AG09309 (cell line): ENCODE measurements at places on chromosomes 5 and 9.

GRCh38 chr5:126373375-126374108 lies 49.7 kb upstream of the GRAMD2B start:
- DNase-seq: no peak

- DNase-seq: no peak
These were observed 31.8 kb downstream of the PTGES start for GRCh38 chr9:129720865-129721545.

DNA sequence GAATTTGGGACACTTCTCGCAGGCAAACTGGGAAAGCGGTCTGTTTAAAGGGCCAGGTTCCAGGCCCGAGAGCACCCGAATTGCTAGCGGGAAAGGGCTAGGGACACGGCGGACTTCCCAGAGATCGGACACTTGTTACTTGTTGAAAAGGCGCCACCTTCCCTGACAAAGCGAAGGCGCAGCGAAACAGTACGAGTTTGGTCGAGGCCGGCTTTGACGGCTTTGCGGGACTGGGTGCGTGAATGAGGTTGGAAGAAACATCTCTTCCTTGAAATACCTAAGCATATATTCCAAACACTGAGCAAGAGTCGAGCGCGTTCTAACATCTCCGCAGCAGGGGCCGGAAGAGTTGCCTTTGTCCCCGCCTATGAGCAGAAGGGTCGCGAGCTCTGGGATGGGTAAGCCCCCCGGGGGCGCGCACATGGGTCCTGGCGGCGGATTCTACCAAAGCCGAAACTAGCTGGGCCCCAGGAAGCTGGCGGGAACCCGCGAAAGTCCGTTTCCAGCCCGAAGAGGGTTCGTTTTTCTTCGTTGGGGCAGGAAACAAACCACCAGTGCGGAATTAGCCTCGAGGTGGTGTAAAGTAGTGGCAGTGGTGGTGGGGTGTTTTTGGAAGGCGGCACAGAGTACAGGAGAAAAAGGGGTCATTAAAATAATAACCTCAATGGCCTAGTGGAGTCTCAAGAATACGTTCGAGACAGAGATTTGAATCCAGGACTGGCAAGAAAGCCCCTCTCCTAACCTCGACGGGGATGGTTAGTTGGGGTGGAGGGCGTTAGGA lies 1.5 kb downstream of the GDNF start:
- no peak for DNase-seq

DNA sequence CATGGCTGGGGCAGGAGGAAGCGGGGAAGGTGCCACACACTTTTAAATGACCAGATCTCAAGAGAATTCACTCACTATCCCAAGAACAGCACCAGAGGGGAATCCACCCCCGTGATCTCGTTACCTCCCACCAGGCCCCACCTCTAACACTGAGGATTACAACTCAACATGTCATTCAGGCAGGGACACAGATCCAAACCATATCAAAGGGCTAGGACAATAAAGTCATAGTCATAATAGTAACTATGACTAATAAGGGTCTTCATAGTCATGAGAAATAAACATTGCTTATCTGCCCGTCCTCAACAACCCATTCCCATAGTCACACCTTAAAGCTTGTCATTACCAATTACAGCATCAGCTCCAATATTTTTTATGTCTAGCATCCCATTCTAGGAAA lies 65.3 kb upstream of the SMC2 start:
- DNase-seq: no peak

GRCh38 chr5:127439644-127440043 lies 77.8 kb upstream of the PRRC1 start:
- no peak for DNase-seq

DNA sequence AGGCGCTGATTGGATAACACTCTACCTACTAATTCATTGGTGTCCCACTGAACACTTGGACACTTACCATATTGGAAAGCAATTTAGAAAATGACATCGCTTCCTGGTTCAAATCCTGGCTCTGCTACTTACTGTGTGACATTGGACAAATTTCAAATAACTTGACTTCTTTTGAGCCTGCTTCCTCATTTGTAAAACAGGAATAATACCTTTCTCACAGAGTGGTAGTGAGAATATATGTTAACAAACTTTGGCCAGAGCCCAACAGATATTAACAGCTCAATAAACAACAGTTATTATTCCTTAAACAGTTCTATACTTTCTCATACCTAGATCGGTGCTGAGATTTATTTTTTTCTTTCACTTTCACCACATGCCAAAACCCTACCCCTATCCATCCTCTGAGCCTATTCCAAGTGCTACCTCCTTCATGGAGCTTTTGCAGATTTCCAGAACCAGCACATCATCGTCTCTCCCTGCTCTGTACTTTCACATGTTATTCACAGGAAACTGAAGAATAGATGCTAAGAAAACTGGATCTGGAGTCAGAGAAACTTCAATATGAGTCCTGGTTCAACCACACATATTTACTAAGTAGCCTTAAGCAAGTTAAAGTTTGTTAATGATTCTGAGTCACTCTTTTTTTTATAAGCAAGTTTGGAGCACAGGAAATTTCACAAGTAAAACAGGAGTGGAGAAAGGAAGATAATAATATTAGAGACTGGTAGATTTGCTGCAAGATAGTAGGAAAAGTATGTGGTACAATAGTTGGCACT lies 92.3 kb downstream of the STRBP start:
- DNase-seq: peak; percentile 16

DNA sequence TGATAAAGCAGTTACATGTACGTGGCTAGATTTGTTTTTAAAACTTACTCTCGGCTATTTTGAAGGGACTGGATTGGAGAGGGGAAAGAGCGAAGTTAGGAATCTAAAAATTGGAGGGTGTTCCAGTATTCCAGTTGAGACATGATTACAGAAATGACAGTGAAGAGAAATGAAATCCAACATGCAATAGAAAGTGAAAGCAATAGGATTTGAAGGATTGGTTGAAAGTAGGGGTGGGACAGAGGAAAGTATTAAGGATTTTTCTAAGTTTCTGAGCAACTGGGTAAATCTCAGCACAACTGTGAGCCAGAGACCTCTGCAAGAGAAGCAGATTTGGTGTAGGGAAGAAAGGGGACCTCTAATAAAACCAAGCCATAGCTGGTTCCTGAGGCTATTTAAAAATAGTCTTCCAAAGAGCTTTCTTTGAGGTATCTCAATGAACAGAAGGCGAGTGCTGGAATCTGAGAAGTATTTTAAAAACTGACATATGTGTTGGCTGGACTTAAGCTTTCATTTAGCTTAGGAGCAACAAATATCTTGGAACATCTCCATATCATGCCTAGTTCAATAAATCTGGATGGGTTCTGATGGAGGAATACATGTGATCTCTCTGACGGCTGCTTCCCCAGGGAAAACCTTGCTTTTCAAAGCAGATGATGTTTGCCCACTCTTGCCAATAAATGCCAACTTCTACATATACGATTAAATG lies 110.4 kb upstream of the IFNK start:
- DNase-seq: no peak

DNA sequence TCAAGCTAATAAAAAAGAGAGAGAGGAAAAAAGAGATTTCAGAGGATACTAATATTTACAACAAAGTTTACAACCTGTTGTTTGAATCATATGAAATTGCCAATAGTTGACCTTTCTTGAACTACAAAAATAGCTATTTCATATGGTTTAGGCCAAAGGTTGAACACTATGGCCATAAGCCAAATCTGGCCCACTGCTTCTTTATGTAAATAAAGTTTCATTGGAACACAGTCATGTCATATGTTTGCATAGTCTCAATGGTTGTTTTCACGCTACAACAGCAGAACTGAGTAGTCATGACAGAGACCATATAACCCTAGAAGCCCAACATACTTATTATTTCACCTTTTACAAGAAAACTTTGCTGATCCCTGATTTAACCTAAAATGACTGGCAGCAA lies 20.9 kb downstream of the SEMA5A start:
- DNase-seq: no peak

GRCh38 chr5:71905834-71906711 lies 187.0 kb downstream of the CARTPT start:
- no peak for DNase-seq

DNA sequence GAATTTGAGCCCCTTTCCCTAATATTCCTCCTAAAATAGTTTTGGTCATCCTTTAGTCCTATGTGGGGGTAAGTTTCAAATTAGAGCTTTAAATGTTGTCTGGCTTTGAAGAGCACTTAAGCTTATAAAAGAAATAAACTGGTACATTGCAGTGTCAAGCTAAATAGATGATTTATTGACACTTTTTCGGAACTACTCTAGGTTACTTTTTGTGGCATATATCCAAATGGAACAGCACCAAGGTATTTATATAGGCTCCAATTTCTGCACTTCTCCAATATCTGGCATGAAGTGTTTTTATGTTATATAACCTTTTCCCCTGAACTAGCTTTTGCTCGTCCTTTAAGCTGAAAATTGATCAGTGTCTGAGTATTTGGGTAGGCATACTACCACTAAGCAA lies 402.5 kb downstream of the NFIB start:
- no peak for DNase-seq

- DNase-seq: no peak
These were observed 53.2 kb upstream of the CTXN3 start for GRCh38 chr5:127595484-127596368.
